ENCODE measurements at places on chromosomes 2 and 18.

DNA sequence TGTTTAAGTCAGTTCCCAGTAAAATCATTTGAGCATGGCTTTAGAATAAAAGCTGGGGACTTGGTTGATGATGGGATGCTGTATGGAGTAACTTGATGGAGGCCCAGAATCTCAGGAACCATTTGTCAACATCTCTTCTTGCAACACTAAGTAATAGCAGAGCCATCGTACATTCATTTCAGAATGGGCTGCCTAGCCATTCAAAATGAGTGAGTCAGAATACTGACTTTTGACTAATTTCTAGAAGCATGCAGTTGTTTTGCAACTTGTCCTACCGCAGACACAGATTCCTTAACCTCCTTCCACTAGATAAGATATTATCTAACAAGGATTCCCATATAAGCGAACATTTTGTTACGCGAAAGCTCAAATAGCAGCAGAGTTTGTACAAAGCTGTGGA lies 229.5 kb downstream of the CNTNAP5 start:
- peak; percentile 94 for DNase-seq

DNA sequence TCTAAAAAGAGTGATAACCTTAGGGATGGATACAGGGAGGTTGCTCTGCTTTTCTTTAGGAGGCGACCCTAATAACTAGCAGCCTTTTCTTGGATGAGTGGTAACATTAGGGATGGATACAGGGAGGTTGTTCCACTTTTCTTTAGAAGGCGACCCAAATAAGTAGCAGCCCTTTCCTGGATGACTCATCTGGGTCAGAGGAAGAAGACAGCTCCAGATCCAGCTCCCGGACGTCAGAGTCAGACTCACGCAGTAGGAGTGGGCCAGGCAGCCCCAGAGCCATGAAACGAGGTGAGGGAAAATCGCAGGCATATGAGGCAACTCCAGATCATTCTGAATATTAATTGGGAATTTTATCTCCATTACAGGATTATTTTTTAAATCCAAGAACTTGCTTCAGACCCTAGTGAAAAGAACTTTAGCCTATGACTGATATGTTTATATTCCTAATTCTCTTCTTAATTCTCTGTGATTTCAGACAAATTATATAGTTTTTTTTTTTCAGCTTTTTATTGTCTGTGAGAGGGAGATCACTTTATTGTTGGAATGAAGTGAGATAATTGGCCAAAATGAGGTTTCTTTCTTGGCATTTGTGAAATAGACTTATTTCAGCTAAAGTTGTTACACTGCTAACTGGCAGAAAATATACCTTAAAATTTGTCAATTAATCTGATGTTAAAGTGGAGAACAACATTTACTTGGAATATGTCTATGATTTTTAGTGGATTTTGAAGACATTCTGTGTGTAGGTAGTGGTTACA lies 31.2 kb upstream of the C1GALT1C1L start:
- DNase-seq: peak; percentile 86

DNA sequence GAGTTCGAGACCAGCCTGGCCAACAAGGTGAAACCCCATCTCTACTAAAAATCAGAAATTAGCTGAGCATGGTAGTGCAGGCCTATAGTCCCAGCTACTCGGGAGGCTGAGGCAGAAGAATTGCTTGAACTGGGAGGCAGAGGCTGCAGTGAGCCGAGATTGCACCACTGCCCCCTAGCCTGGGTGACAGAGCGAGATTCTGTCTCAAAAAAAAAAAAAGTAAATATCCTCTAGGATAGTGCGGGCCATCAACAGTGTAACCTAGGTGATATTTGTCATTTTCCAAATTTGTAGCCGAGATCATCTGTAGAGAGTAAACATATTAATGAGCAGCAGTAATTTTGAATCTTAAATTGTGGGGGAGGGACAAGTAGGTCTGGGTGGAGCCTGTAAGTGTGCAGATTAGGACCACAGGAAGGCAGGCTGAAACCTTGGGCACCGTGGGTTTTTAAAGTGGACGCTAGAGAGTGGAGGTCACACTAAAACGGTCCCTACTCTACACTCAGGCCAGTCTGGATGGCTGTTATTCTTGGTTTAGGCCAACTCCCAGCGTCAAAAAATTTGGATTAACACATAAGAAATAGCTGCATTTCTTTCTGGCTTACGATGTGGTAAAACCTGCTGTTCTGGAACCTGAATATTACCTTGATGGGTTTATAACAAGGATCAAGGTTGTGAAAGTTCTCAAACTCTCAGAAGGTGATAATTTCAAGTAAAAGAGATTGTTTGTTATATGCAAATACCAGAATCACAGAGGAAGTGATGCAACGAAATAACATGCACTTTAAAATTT lies 22.7 kb upstream of the TET3 start:
- no peak for DNase-seq

GRCh38 chr2:220070349-220070748 lies 442.9 kb downstream of the SLC4A3 start:
- no peak for DNase-seq

DNA sequence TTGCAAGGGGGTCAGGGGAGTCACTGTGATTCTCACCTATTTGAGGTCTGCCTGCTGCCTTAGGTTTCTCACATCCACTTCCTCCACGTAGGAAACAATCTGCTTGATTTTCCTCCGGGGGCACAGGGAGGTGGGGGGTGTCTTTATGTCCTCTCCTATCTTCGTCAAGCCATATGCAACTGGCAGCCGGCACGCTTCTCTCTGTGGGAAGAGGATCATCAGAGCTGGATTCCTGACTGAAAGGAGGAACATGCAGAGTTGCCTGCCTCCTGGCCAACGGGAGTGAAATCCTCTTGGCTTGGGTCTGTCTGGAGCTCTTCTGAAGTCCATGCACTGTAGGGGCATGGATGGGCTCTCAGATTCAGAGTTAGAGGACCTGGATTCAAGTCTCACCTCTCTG lies 43.1 kb upstream of the ACVR1 start:
- no peak for DNase-seq

- no peak for DNase-seq
Measured at GRCh38 chr2:147450661-147451510, 393.9 kb upstream of the ACVR2A start.

DNA sequence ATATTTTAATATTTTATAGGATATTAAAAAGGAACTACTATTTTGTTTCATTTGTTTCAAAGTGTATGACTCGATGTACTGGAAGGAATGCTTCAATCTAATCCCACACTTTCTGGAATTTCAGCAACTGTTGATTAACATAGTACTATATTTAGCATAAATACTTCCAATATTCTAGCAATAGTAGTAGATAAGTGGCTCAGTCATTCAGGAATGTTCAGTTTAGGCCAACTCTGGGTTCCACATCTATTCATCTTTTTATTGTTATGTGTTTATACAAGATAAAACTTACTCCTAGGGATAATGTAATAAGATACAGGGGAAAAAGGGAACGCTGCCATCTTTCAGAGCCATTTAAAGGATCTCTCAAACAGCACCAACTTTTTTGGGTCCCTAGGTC lies 22.3 kb upstream of the ORC2 start:
- DNase-seq: peak; percentile 51

DNA sequence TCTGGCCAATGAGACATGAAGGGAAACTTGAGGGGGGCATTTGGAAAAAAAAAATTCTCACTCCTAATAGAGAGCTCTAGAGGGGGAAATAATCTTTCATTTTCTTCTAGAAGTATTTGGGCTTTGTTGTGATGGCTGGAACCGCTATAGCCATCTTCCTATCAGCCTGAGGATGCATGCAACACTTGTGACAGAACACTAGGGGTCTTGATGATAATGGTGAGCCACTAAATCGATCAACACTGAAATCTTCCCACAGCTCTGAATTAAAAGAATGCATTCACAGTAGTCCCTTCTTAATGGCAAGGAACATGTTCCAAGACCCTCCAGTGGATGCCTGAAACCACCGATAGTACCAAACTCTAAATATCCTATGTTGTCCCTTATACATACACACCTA lies 325.3 kb downstream of the LNPK start:
- DNase-seq: no peak

DNA sequence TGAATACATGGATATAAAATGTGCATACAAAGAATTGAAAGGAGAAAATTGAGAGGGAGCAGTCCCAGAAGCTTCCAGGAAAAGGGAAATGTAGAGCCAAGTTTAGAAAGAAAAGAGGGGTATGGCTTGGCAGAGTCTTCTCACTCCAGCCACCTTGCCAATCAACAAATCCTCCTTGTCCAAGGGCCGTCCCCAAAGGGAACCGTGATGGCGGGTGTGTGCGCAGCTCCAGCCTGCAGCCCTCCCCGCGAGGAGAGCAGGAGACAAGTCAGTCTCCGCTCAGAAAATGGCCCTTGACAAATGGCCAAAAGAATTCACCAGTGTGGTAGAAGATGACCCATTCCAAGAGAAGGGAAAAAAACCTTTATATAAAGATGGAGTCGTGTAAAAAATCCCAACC lies 448.3 kb upstream of the POU3F3 start:
- no peak for DNase-seq

GRCh38 chr2:175402571-175402970 lies 221.1 kb upstream of the ATP5MC3 start:
- DNase-seq: no peak

- DNase-seq: no peak
Measured at GRCh38 chr2:213751446-213751845, 467.2 kb downstream of the SPAG16 start.

DNA sequence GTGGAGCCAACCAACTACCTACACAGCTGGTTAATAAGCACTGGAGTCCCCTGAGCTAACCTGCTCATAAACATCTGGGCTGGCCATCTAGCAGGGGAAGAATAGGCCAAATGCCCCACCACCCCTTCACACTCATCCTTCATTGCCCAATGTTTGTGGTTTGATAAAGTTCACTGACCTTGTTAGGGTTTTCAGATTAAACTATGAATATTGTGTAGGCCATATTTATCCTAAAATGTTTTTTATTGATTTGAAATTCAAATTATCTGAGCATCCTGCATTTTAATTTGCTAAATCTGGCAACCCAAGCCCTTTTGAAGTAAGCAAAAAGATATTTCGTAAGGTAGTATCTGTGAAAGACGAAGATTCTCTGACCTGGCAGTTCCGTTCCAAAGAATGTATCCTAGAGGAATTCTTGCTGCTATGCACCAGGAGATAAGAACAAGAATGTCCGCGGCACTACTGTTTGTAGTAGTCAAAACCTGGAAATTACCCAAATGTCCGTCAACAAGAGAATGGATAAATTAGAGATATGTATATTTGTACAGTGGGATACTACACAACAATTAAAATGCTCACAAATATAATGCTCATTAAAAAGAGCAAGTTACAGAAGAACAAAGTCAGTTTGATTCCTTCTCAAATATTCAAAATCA lies 5.8 kb upstream of the TLK1 start:
- DNase-seq: peak; percentile 58

DNA sequence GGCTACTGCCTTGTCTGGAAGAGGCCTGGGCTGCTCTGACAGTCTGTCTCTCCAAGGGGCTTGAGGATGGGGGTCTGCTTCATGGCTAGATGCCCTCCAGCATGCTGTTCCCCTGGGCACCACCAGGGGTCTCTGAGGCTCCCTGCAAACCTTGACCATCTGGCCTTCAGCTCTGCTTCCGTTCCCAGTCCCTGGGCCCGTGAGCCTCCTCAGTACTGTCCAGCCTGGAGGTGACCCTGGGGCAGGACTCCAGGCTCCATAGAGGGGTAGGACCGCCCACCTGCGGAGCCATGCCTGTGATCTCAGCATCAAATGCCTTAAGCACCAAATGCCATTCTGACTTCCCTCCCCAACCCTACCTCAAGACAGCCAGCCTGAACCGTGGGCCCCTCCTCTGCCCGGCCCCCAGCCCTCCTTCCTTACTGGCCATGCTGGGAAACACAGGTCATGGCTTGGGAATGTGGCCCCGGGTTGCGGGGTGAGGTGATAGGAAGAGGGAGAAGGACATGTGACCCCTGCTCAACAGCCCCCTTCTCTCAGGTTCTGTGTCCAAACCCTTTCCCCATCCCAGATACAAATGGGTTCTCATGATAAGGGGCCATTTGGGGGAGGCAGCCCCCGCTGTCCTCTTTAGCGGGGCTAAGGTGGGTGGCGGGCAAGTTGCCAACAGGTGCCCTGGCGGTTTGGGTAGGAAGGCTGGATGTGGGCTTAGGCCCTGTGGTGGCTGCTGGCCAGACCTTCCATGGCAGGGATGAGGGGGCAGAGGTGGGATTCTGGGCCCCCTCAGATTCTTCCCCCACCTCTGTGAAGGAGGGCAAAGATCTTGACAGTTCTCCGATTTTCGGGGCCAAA lies 25.0 kb downstream of the SPEG start:
- DNase-seq: peak; percentile 62

- no peak for DNase-seq
Measured at GRCh38 chr2:29397039-29397438, 281.8 kb downstream of the CLIP4 start.

- no peak for DNase-seq
Measured at GRCh38 chr2:25938345-25938744, 44.0 kb downstream of the KIF3C start.

DNA sequence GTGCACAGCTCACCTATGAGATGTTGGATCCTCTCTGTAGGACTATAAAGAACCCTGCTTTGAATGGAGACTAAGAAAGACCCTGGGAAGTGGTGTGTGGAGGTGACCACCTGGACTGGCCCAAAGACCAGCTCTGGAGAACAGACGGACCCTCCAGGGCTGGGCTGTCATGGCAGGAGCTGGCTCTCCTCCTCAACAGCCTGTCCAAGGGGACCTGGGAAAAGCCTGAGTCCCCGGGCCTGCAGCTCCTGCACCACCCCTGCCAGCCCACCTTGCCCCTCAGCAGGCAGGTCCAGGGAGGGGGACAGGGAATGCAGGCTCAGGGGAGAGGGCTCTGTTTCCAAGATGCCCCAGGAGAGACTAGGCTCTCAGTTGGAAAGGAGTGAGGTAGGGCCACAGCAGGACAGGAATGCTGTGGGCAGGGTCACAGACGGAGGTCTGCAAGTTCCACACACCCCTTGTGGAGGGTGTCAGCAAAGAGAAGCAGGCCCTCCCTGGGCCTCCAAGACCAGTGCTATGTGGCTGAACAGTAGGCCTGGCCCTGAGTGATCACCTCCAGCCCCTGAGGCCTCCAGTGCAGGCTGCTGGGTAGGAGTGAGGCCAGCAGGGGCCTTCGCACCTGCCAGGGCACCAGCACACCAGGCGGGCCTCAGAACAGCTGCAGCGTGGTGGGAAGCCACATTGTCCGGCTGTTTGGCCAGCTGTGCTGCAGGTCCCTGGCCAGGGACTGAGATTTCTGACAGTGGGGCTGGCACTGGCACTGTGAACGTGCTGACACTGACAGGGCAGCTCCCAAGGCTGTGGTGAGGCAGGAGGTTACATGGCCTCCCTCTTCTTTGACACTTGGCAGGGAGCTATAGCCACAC lies 86.4 kb upstream of the OTOS start:
- no peak for DNase-seq
